NCI-H524 treated with DMSO at 0.1 percent for 48 hours (cell line): ENCODE measurements at places on chromosomes 12 and 14.
A peak's percentile ranks its signal among the peaks of the same experiment; 100 is the strongest.

DNA sequence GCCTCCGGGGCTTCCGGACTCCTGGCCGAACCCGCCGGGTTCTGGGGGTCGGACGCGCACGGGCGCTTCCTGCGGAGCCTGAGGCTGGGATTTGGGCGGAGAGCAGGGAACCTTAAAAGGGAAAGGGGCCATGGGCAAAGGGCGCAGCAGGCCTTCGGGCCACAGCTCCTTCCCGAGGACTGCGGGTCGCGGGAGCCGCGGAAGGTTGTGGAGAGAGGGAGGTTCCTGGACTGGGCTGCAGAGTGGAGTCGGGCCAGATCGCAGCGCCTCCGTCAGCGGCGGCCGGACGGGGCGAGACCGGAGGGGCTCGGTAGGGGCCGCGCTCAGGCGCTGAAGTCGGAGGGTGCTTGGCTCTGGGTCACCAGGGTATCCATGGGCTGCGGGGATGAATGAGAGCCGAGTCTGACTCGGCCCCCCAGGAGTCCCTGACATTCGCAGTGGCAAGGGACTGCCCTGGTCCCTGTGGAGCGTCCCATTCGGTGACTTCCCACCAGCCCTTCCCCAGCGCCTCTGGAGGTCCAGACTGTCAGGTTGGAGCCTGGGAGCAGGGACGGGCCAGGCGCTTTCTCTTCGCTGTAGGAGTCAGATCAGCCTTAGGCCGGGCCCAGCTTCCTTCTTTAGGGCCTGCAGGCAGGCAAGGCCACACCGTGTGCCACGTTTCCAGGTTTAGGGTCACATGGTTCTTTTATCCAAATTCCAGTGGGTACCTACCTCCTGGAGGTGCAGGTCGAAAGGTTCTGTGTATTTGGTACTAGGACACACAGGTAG is 938 bp upstream of the SLC25A29 start:
- no peak for DNase-seq

GRCh38 chr14:20434701-20435581 is 1.0 kb downstream of the KLHL33 start:
- DNase-seq: peak; percentile 58

GRCh38 chr14:32028599-32028998 is 48.5 kb upstream of the ARHGAP5 start:
- DNase-seq: no peak

- no peak for DNase-seq
These were observed 21.5 kb downstream of the SCARB1 start for GRCh38 chr12:124842073-124842749.

DNA sequence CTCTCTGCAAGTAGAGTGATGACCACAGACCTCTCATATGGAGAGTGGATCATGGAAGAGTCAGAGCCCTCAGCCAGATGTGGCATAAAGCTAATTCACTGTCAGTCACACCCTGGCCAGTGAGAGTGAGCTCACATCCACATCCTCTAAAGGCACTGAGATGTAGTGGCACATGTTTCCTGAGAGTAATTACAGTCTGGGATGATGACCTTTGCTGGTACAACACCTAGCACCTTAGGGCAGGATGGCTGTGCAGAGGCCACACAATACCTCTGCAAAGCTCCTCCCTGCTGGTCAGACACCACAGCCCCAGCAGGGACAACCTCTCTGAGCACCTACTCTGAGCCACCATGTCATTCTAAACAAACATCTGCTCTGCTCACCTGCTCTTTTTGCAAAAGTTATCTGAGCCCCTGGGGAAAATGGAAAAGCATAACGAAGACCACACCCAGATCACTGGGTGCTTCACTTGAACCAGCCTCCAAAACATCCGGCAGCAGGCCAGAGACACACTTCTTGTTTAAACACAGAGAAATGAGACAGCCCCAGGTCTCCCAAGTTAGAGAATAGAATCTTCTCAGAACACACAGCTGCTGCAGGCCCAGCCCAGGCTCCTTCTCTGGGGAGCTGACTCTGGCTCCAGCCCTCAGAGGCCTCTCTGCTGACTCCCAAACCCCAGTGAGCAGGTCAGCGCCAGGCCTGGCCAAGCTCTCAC is 30.3 kb downstream of the PITPNM2 start:
- DNase-seq: no peak

GRCh38 chr14:72512925-72513324 is 381.0 kb downstream of the DPF3 start:
- DNase-seq: no peak

GRCh38 chr12:79689061-79689476 is 1.7 kb downstream of the PAWR start:
- DNase-seq: no peak
